ENCODE measurements at places on chromosomes 7 and 10.

DNA sequence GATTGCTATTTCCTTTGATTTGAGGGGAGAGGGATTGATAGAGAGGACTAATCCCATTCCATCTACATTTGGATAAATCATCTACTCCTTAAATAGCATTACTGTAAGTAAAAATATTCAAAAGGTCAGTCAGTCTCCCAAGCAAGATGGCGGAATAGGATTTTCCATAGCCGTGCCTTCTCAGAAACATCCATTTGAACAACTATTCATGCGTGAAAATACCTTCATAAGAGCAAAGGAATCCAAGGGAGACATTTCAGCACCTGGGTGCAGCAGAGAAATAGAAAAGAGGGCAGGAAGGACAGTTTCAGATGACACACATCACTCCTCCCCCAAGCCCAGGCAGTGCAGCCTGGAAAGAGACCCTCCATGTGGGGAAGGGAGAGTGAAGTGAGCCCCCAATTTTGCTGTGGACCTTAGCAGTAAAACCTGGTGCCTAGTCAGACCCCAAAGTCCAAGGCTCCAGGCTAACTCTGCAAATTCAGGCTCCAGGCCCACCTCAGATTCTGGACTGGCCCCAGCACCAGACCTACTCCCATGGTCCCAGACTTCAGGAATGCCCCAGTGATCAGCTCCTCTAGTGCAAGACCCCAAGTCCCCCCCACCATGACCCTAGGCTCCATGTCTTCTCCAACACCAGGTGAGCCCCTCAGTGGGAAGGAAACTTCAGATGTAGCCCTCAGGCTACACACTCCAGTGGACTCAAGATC is 104.3 kb upstream of the LANCL2 start:
- no peak for DNase-seq

GRCh38 chr7:157384301-157384700 is 47.5 kb downstream of the DNAJB6 start:
- DNase-seq = no peak

- no peak for DNase-seq
These were observed 91.4 kb upstream of the CAPZA2 start for GRCh38 chr7:116770941-116771340.

- DNase-seq = no peak
These were observed 136.0 kb downstream of the MGMT start for GRCh38 chr10:129602938-129603535.

DNA sequence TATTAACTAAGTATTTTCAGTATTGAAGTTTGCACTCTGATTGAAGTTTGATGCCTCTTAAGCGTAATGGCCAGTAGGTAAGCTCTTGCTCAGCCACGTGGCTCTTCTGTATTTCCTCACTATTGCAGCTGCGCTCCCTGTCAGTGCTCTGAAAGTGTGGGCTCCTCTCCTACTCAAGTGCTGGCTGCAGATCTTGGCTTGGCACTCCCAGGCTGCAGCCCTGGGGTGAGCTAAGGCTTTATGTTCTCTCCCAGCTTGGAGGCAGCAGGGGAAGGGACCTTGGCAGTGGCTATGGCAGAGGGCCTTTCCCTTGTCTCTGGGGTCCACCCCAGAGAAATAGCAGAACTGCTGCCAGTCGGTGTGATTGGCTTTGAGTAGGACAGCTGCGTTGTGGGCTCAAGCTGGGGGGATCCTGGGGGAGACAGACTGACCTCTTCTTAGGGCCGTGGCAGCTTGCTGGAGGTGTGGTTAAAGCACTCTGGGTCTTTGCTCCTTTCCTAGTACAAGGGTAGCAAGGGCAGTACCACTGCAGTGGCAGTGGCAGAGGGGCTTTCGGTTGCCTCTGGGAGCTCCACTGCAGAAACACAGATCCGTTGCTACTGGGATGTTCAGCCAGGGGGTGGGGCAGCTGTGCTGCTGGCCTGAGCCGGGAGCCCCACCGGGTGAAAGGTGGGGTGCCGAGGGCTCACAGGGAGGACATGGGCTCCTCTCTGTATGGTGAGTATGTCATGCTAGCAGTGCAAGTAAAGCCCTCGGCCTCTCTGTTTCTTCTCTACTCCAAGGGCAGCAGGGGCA is 100.5 kb downstream of the GLCCI1 start:
- no peak for DNase-seq

- no peak for DNase-seq
These were observed 121.8 kb downstream of the SGMS1 start for GRCh38 chr10:50501924-50502452.

DNA sequence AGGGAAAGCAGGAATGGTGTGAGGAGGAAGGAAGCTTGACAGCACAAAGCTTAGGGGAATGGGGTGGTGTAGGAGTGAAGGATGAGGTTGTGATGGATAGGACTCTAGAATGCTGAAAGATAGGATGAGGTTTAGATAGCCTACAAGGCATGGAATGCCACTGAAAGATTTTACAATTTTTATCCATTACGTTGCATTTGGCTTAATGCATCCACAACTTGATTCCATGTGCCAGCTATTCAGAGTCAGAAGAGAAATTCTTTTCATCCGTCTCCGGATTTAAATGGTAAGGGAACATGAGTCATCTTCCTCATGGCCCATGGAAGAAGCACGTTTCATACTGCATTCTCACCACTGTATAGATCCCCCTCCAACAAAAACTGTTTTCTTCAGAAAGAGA is 212.4 kb upstream of the BMPER start:
- no peak for DNase-seq

DNA sequence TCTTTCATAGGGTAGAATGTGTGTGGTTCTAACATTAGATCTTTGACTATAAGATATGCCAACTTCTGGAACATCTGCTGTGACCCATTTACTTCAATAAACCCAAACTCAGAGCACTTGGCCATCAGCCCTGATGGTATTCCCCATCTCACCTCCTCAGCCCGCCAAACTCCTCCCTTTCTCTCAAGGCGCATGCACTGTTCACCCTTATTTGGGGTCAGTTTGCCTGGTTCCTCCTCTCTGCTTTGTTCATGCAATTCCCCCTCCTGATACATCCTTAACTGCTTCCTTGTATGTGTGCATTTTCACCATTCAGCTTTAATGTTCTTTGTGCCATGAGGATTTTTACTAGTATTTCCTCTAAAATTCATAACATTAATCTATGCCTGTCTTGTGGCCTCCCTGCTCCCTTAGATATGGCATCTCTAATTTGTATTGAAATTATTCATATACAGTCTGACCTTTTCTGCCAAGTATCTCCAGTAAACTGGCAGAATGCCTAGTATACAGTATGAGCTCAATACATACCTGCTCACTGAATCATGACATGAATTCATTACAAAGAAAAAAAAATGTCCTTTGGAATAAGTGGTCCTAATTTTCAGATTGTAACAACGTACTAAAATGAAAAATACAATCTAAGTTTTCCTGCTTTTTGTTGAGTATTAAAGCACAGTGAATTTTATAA is 336.8 kb upstream of the IGFBP3 start:
- no peak for DNase-seq

GRCh38 chr10:100568912-100569311 is 33.2 kb downstream of the HIF1AN start:
- no peak for DNase-seq

DNA sequence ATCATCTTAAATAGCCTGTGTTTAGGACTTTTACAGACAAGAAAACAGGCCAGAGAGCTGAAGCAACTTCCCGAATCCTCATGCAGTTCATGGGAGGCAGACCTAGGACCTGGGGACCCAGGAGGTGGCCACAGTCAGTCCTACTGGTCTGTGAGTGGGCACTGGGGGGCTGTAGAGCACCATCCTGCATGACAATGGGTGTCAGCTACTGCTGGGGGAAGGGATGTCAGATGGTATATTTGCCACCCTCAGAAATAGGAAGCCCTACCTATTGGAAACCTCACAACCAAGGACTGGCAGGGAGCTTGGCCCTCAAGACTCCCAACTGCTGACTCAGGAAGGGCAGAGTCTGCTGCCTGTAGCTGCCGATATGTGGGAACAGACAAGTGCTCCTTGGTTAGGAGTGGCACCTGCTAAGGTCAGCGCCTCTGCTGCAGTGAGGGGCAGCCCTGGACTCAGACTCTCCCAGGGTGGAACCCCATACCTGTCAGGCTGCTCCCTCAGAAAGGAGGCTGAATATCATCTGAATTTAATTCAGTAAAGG is 29.7 kb downstream of the OGDH start:
- DNase-seq = no peak

DNA sequence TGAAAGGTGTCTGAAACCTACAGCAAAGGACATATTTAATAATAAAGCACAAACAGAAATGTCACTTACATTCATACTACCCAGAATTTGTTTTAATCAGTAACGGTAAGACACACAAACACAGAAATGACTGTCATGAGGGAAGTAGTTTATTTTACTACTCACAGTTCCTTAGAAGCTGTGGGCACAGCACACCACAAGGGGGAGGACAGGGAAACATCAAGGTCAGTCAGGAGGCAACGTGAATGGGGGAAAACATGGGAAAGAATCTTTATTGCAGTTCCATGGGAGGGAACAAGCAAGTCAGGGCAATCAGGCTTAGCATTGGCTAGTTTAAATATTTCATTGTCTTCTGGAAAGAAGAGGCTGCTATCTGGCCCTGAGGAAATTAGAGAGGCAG is 123.8 kb upstream of the PDSS1 start:
- DNase-seq = peak; percentile 21

GRCh38 chr7:17472518-17472917 is 174.1 kb downstream of the AHR start:
- no peak for DNase-seq

DNA sequence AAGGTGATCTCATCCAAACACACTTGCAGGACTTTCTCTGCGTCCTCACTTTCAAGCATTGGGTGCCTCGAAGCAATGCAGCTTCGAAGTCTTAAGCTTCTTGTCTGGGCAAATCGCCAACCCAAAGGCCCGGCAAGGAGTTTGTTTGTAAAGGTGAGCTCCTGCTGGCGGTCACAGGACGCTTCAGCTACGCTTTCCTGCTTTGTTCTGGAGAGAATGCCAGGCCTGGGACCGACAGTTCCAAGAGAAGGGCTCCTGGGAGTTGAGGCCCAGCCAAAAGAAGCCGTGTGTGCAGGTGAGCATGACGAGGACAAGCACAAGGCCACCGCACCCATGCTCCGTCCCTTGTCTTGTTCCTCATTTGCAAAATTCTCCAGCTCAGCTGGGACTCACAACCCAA is 106.6 kb upstream of the DOCK1 start:
- DNase-seq = no peak

DNA sequence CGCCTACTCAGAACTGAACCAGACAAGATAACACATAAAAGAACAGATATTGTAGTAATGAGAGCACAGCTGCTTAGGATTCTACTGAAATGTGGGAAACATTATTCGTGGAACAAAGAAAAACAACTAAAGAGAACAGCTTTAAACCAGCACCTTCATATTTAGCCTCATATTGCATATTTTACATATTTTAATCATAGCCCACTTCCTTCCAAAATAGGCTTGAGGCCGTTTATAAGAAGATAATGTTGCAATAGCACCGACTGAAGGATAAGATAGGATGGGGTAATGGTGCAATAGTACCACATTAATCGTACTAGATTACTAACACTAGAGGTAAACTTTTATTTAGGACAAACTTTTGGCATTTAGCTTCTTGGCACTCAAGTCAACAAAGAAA is 71.3 kb downstream of the KCND2 start:
- no peak for DNase-seq

GRCh38 chr7:49894543-49894942 is 121.1 kb downstream of the VWC2 start:
- no peak for DNase-seq

DNA sequence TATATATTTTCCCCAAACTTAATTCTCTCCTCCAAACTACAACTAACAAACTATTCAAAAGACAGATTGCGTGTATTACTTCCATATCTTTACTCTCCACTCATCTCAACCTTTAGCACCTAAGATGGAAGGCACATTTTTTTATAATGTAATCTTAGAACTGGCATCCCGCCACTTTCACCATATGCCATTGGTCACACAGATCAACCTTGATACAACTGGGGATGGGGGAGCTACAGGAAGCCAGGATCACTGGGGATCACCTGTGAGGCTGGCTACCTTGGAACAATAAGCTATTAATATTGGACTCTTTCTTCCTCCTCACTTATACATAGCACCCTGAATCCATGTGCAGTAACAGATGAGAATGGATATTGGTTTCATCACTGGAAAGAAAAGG is 469.6 kb upstream of the LRRN3 start:
- DNase-seq = no peak

DNA sequence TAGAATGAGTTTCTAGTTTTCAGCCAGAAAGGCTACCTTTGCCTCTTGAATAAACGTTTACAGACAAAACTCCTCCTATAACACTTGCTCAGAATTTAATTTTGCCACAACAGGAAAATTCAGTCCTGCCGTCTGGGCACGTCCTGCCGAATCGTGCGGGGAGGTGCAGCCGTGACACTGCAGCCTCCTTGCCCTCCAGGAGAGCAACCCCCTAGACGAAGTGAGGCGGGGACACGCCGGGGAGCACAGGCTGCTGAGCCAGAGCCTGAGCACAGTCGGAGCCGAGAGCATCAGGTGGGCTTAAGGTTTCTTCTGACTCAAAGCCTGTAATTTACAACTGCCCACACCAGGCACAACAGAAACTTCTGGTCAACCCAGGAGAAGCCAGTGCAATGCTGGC is 102.3 kb downstream of the DYNC2I1 start:
- DNase-seq = no peak

DNA sequence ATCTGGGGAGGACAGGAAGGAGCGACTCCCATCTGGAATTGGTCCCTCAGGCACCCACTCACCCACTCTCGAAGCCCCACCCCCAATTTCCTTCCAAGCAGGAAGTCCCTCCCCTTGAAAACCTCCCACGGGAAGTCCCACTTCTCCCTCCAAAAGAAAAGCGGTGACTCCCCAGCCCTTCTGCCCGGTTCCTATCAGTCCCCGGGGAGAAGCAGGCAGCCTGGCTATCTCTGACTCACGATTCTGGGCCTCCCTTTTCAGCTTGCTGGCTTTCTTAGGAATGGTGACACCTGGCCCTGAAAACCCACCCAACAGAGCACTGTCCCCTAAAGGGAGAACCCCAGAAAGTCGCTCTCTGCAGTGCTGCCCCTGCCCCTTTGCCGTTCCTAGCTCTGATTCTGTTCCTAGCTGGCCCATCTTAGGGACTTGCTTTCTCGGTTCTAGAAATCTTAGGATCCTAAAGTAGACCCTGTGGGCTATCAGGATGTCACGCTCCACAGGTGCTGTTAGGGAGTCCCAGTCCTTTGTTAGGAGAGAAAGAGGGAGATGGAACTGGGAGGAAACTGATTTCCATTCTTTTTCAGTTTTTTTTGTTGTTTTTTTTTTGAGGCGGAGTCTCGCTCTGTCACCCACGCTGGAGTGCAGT is 6.0 kb downstream of the TSC22D4 start:
- DNase-seq = peak; percentile 40
